ENCODE measurements at places on chromosomes 2 and 18.

DNA sequence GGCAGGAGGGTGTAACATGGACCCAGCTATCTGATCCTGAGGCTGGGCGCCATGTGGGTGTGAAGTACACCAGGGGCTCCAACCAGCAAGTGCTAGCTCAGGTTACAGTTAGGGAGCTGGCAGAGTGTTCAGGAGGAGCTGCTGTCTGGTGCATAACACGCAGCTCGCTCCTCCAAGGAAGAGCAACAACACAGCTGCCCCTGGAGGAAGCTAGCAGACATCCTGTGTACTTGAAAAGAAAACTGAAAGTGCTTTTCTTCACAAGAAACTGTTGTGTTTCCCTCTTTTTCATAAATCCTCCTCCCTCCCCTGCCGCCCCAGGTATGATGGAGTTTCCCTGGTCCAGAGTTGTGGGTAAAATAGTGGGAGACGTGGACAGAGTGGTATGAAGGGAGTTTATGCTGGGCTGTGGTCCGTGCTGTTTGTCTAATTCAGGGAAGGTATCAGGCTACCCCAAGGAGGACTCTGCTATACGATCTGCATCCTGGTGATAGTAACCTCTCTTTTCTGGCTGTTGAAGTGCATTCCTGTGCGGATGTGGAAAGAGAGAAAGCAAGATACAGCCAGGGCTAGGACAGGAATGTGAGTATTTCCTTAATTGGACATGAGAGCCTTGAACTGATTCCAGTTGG lies 6.1 kb upstream of the LBH start:
- no peak for DNase-seq

- no peak for DNase-seq
Measured at GRCh38 chr2:53247956-53248735, 519.5 kb upstream of the CHAC2 start.

- DNase-seq = no peak
Measured at GRCh38 chr2:151649966-151650365, 84.3 kb downstream of the NEB start.

DNA sequence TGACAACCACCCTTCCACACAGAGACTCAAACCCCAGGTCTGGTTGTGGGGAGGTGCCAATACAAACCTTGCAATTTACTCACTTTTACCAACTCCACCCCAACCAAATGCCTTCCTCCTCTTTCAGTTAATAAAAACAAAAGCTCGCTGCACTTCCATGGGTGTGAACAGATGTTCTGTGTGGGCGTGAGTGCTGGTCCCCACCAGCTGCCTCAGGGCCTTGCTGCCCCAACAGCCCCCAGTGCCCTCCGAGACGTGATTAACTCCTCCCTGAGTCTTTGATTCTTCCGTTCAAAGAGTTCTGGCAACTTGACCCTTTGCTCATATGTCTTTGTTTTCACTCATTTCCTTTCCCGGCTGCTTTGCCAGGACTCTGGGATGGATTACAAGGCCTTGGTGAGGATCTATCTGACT lies 258.9 kb upstream of the CXCR4 start:
- DNase-seq = no peak

- no peak for DNase-seq
Measured at GRCh38 chr2:88707003-88707402, 15.5 kb downstream of the RPIA start.

DNA sequence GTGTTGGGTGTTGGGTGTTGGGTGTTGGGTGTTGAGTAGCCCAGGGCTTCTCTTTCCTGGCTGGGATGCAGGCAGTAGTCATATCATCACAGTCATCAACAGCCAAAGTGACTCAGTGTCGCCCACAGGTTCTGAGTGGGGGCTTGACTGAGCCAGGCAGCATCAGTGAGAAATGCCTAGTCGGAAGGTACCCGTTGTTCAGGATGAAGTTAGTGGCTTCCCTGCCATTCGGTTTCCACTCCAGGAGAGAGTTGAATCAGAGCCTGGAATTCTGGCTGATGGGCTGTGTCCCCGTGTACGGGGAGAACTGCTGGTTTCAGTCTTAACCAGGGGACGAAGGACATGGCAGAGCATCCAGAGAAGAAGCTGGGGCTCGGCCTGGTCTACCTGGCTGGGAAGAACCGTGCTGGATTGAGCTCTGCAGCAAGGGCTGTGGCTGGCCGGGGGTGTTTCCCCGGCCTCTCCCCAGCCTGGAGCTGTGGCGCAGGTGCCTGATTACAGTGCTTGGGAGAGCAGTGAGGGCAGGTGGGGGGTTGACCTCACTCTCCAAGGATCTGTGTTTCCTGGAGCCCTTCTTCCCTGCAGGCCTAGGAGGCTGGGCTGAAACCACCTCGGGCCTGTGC lies 49.4 kb downstream of the AGAP1 start:
- no peak for DNase-seq

- DNase-seq = no peak
Measured at GRCh38 chr2:117470311-117471095, 344.0 kb upstream of the DDX18 start.

GRCh38 chr2:12303181-12304030 lies 413.3 kb upstream of the TRIB2 start:
- DNase-seq = no peak

- no peak for DNase-seq
Measured at GRCh38 chr2:141767051-141767450, 363.8 kb downstream of the LRP1B start.

DNA sequence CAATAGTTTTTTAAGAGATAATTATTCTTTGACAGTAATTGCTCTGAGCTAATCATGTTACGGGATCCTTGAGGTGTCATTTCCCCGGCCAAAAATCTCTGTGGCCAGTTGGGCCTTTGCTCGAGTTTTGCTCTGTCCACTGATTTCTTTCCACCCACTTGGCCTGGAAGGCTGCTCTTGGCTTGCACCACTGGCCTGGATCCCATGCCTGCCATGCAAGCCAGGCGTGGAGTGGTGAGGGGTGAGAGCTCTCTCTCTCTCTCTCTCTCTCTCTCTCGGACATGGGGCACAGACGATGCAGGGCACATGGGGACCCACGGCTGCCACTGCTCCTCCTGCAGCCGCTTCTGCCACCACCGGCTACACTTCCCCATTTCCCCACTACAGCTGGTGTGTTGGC lies 853.0 kb upstream of the GCFC2 start:
- no peak for DNase-seq

DNA sequence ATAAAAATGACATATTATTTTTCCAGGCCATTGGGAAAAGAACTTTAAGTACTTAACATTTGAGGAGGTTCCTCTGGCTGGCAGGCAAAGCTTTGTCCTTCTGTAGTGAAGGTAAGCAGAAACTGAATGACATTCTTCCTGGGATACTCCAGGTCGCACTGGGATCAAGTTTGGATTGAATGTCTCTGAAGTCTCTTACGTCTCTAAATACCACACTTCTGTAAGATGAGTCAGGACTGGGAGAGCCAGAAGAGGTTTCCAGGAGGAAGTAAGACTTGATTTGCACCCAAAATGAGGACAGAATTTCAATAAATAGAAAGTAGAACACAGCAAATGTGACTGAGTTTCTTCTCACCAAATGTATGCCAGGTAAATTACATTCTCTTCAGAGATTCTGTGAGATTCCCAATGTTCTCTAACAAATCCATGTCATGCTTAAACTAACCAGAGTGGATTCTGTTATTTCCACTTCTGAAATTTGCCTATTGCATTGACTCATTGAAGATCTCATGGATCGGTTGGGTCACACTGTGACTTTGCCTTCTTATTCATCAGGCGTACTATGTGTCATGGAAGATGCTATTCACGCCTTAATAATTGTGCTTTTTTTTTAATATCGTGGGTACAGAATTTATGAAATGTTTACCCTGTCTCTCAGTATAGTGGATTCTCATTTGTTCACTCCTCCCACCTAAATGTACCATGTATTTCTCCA lies 25.5 kb upstream of the VIT start:
- DNase-seq = no peak

- no peak for DNase-seq
Measured at GRCh38 chr18:10661317-10661716, 135.5 kb downstream of the NAPG start.

- peak; percentile 53 for DNase-seq
Measured at GRCh38 chr2:29115797-29116781, 874 bp downstream of the CLIP4 start.

DNA sequence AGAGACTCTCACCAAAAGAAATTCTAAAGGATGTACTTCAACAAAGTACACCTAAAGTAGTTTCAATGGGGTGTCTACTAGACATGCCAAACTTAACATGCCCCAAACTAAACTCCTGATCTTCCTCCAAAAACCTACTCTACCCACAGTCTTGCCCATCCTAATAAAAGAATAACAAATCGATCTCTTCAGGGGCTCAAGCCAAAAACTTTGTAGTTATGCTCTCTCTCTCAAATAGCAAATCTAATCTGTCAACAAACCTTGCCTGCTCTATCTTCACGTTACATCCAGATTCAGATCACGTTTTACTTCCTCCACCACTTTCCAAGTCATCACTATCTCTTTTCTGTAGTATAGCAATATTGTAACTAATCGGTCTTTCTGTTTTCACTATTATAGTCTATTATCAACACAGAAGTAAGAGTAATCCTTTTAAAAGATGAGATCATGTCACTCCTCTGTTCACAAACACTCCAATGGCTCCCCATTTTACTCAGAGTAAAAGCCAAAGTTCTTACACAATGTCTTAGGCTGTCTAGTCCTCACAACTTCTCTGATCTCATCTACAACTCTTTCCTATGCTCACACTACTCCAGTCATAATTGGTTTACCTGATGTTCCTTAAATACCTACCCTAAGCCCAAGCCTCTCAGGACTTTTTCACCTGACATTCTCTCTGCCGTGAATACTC lies 79.9 kb downstream of the THADA start:
- DNase-seq = no peak

DNA sequence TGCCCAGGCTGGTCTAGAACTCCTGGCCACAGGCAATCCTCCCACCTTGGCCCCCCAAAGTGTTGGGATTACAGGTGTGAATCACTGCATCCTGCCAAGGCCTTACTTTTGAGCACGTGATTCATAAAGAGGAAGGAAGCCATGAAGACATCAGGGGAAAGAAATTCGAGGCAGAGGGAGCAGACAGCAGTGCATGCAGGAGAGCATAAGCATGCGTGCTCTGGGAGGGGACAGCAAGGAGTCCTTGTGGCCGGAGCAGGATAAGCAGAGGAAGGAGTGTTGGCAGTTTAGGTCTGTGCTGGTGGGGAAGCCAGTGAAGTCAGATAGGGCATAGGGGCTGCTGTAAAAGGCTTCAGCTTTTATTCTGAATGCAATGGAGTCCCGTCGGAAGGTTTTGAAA lies 400.5 kb upstream of the RAB12 start:
- DNase-seq = no peak

- no peak for DNase-seq
Measured at GRCh38 chr18:2986150-2986865, 26.6 kb downstream of the LPIN2 start.

DNA sequence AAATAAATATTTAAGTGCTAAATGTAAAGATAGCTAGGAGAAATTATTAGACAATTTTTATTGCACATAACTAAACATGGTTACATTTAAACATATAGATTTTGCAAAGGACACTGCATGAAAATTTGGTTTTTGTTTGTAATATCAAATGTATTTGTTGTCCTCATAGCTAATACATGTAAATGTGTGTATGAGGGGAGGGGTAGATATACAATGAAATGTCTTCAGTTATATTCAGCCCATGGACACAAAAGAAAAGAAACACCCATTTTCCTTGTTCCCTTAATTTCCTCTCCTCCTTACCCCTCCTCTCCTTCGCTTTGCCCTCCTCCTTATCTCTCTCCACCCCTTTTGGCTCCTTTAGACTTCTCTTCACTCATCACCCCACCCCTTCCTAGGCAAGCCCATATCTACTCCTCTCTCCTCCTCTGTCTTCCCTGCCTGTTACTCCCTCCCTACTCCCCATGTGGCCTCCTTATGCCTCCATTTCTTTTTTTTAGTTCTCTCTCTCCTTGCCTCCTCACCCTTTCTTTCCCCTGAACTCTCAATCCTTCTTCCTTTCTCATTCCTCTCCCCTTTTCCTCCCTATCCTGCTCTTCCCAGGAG lies 1.4 kb downstream of the COL3A1 start:
- no peak for DNase-seq

DNA sequence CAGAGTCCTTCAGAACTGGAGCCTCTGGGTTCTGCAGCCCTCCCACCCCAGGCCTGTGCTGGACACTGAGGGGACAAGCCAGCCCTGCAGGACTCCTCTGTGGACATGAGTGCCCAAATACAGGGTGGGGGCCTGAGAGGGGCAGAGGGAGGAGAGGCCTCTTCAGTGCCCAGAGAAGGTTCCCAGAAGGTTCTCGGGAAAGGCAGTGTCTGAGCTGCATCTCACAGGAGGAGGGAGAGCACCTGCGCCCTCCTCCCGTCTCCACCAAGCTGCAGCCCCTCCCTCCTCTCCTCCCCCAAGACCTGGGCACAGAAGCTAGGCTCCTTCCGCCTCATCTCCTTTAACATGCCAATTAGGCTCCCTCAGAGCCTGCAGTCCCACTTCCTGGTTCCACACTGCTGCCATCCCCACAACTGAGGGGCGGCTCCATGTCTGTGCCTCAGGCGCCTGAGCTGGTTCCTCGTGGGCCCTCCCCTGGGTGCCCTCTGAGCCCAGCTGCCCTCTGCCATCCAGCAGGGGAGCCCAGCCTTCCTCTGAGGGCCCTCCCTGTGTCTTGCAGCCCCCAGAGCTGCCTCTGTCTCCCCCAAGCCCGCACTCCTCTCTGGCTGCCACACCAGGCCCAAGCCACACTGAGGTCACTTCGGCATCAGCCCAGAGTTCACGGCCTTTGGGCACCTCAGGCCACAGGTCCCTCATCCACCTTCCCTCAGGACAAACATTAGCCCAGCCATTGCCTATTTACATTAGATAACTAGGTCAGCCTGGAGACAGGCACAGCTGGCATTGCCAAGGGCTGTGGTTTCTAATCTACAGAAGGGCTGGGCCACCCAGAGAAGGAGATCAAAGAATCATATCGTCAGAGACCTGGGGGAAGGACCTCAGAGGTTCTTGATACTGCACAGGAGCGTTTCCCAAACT lies 28.9 kb downstream of the KCNK3 start:
- DNase-seq = no peak

- no peak for DNase-seq
Measured at GRCh38 chr2:144446136-144446535, 73.8 kb downstream of the ZEB2 start.

- DNase-seq = no peak
Measured at GRCh38 chr2:231361701-231362554, 33.6 kb upstream of the B3GNT7 start.

DNA sequence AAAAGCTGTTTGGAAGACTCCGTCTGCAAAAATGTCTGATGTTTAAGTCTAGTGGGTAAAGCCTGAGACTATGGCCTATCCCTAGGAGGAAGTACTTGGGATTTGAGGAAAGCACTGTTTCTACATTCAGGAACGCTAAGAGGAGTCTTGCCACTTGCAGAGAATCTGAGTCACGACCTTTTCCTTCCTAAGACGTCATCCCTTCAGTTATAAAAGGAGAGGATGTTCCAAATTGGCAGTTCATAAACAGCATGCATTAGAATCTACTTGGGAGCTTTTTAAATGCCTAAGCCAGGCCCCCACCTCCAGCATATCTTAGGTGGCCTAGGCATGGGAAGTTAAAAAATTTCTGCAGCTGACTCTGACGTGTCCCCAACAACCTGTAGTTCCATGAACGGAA lies 125.9 kb downstream of the TTC32 start:
- DNase-seq = no peak
